Endodermal cell (in vitro differentiated cells): ENCODE measurements at places on chromosomes 3 and 15.

GRCh38 chr15:62164014-62164395, 1.1 kb downstream of the C2CD4B start:
- H3K36me3 ChIP-seq: no peaks in the 10 kb centered on the region
- H3K4me3 ChIP-seq: no peak overlapping the region
- H3K27ac ChIP-seq: no peak overlapping the region

- peaks cover 16% of the 10 kb centered on the region for H3K36me3 ChIP-seq
- H3K27me3 ChIP-seq: peaks cover 11% of the 10 kb centered on the region
- H3K27ac ChIP-seq: no peak overlapping the region
- peaks cover 10% of the 10 kb centered on the region for H3K4me1 ChIP-seq
- DNase-seq: peak; percentile 82
- peak overlapping the region; percentile 89 for H3K4me3 ChIP-seq
Observed at GRCh38 chr15:93088200-93088980, 621 bp downstream of the RGMA start.

GRCh38 chr3:184765730-184766074, 46.3 kb upstream of the VPS8 start:
- no peak overlapping the region for H3K4me3 ChIP-seq
- no peaks in the 10 kb centered on the region for H3K36me3 ChIP-seq
- H3K27me3 ChIP-seq: no peaks in the 10 kb centered on the region
- peaks cover 15% of the 10 kb centered on the region for H3K4me1 ChIP-seq
- DNase-seq: no peak

- H3K4me3 ChIP-seq: no peak overlapping the region
- no peaks in the 10 kb centered on the region for H3K4me1 ChIP-seq
- H3K27me3 ChIP-seq: peaks cover 6% of the 10 kb centered on the region
- H3K27ac ChIP-seq: no peak overlapping the region
- DNase-seq: no peak
- H3K36me3 ChIP-seq: no peaks in the 10 kb centered on the region
Observed at GRCh38 chr3:45367453-45367871, 20.9 kb upstream of the LARS2 start.

- no peaks in the 10 kb centered on the region for H3K4me1 ChIP-seq
- no peak overlapping the region for H3K4me3 ChIP-seq
- H3K36me3 ChIP-seq: no peaks in the 10 kb centered on the region
- no peaks in the 10 kb centered on the region for H3K27me3 ChIP-seq
- H3K27ac ChIP-seq: no peak overlapping the region
- no peak for DNase-seq
Observed at GRCh38 chr15:34213690-34214089, 3.8 kb upstream of the KATNBL1 start.

GRCh38 chr3:44001072-44001471, 240.6 kb upstream of the TOPAZ1 start:
- H3K27me3 ChIP-seq: peaks cover 79% of the 10 kb centered on the region
- no peak overlapping the region for H3K27ac ChIP-seq
- H3K36me3 ChIP-seq: no peaks in the 10 kb centered on the region
- no peaks in the 10 kb centered on the region for H3K4me1 ChIP-seq
- DNase-seq: no peak

DNA sequence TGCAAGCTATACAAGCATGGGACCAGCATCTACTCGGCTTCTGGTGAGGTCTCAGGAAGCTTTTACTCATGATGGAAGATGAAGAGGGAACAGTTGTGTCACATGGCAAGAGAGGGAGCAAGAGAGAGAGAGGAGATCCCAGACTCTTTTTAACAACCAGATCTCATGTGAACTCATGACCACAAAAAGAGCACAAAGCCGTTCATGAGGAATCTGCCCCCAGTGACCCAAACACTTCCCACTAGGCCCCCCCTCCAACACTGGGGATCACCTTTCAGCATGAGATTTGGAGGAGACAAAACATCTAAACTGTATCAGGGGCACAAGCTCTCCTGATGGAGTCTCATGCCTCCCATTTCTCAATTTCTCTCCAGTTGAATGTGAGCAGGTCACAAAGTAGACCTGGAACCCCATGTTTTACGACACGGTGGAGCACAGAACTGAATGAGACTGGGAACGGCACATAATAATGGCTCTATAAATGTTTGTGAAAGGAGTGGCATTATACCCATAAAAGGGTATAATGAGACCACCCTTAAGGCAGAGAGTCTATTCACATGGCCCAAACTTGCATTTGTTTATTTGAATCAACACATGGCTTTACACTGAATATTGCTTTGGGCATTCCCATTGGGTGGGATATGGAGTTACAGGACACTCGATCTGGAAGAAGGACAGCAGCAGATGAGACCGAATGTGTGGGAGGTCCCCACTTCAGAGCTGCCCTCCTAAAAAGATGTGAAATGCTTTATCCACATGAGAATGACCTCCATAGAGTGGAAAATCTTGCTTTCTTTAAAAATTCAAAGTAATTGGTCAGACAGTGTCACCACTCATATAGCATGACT, 38.8 kb downstream of the IL16 start:
- no peak overlapping the region for H3K27ac ChIP-seq
- no peaks in the 10 kb centered on the region for H3K36me3 ChIP-seq
- no peak overlapping the region for H3K4me3 ChIP-seq

DNA sequence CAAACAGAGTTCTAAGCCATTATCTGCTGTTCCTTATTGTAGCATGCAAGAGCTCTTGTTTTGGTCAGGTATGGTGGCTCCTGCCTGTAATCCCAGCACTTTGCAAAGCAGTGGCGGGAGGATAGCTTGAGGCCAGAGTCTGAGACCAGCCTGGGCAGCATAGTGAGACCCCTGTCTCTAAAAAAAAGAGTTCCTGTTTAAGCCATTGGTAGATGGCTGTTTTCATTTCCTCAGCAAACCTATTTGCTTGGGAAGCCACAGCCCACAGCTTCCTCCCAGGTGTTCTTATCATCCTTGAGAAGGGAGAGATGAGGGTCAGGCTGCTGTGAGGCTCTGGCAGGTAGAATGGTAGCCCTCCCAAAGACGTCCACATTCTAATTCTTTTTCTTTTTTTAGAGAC, 24.4 kb upstream of the FAM81A start:
- H3K4me3 ChIP-seq: no peak overlapping the region
- H3K4me1 ChIP-seq: no peaks in the 10 kb centered on the region
- peaks cover 11% of the 10 kb centered on the region for H3K27me3 ChIP-seq
- H3K36me3 ChIP-seq: no peaks in the 10 kb centered on the region
- DNase-seq: no peak
- H3K27ac ChIP-seq: no peak overlapping the region

DNA sequence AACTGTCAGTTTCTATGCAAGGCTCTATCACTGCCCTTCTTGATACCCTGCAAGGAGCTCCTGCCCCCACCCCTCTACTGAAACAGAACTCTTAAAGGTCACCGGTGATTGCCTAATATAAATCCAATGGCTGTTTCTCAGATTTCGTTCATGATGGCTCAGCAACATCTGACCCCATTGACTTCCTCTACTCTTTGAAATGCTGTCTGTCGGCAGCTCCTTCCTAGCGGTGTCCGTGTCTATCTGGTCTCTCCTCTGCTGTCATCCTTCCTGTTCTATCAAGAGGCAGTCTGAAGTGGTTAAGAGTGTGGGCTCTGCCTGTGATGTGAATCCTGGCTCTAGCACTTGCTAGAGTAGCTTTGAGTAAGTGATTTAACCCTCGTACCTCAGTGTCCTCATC, 5.5 kb downstream of the TMEM266 start:
- H3K4me3 ChIP-seq: no peak overlapping the region
- H3K4me1 ChIP-seq: peaks cover 5% of the 10 kb centered on the region
- no peak for DNase-seq
- H3K27ac ChIP-seq: no peak overlapping the region
- H3K36me3 ChIP-seq: no peaks in the 10 kb centered on the region

- H3K27me3 ChIP-seq: peaks cover 4% of the 10 kb centered on the region
- no peak overlapping the region for H3K4me3 ChIP-seq
- H3K27ac ChIP-seq: no peak overlapping the region
Observed at GRCh38 chr3:135240426-135240825, 445.4 kb downstream of the EPHB1 start.

GRCh38 chr3:155549087-155549486, 195.8 kb downstream of the PLCH1 start:
- no peaks in the 10 kb centered on the region for H3K27me3 ChIP-seq
- H3K4me3 ChIP-seq: no peak overlapping the region
- DNase-seq: no peak
- H3K4me1 ChIP-seq: no peaks in the 10 kb centered on the region

DNA sequence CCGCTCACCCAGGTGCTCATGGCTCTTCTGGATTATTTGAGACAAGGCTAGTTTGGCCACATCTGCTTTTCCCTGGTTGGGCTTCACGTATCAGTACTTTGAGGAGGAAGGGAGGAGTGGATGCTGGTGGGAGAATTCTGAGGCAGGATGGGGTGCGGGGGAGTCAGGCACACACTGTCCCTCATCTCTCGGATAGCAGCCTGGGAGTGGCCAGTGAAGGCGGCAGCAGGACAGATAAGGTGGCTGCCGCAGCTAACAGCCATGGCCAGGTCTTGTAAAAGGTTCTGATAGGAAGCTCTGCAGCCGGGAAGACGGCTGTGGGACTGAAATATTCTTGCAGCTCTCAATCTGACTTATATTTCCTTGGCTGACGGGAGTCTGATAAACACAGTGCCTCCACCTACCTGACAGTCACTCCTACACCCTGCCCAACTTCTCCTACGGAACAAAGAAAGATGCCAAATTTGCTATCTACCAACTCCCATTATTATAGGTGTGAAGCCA, 87.3 kb downstream of the MESD start:
- no peaks in the 10 kb centered on the region for H3K36me3 ChIP-seq
- DNase-seq: no peak
- no peaks in the 10 kb centered on the region for H3K4me1 ChIP-seq
- H3K27ac ChIP-seq: no peak overlapping the region

DNA sequence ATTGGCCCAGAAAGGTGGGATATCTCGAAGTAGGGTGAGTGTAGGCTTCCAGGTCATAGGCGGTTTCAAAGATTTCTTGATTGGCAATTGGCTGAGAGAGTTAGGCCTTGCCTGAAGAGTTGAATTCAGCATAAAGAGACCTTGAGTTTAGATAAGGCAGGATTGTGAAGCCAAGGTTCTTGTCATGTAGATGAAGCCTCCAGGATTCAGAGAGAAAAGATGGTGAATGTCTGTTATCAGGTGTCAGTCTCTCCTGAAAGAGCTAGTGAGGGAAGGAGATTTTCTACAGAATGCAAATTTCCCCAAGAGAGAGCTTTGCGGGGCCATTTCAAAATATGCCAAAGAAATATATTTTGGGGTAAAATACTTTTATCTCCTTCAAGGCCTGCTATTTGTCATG, 217.0 kb upstream of the TLE3 start:
- H3K4me1 ChIP-seq: peaks cover 6% of the 10 kb centered on the region
- no peaks in the 10 kb centered on the region for H3K27me3 ChIP-seq
- H3K27ac ChIP-seq: no peak overlapping the region
- DNase-seq: no peak
- H3K4me3 ChIP-seq: peak overlapping the region; percentile 41

DNA sequence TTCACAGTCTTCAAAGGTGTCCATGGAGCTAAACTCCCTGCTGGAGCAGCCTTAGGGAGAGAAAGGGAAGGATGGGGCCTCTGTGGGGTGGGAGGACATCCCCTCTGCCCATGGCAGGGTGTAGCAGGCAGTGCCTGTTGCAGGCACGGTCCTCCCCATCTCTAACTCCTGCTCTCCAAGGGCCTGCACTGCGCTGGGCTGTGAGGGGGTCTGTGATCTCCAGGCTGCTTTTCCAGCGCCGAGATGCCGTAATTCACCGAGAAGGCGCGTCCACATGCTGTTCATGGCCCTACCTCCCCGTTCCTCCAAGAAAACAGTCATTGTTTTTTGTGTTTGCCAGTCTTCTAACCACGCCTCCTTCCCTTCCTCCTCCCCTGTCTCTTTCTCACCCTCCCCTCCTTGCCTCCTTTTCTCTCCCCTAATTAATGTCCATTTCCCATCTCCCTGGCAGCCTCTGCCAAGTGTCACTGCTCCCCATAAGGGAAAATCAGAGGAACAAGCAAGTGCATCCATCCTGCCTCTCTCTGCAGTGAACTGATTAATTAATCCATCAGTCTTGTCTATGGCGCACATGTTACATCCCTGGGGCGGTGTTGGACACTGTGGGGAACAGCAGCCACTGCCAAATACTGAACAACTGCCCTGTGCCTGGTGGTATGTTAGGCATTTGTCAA, 17.7 kb upstream of the LAMP3 start:
- peak; percentile 71 for DNase-seq
- H3K36me3 ChIP-seq: no peaks in the 10 kb centered on the region
- H3K27ac ChIP-seq: no peak overlapping the region
- peak overlapping the region; percentile 80 for H3K4me3 ChIP-seq
- H3K27me3 ChIP-seq: peaks cover 13% of the 10 kb centered on the region

GRCh38 chr15:88267720-88268119, 11.2 kb upstream of the NTRK3 start:
- no peak overlapping the region for H3K27ac ChIP-seq
- peaks cover 83% of the 10 kb centered on the region for H3K27me3 ChIP-seq
- no peak for DNase-seq
- H3K36me3 ChIP-seq: no peaks in the 10 kb centered on the region

- no peaks in the 10 kb centered on the region for H3K36me3 ChIP-seq
- DNase-seq: no peak
- H3K4me3 ChIP-seq: no peak overlapping the region
- H3K27me3 ChIP-seq: peaks cover 44% of the 10 kb centered on the region
Observed at GRCh38 chr3:152289708-152290107, 21.0 kb downstream of the MBNL1 start.
